Activated CD4-positive, alpha-beta T cell treated with anti-CD3 and anti-CD28 coated beads, Interleukin-10, Interleukin-2, amounts not matched to agents 100 ng/mL and 50 ng/mL, durations not matched to agents 16 hours and 8 hours (primary cell): ENCODE measurements at places on chromosomes 2 and 18.
A peak's percentile ranks its signal among the peaks of the same experiment; 100 is the strongest.

GRCh38 chr18:13688191-13689136, 37.9 kb downstream of the FAM210A start:
- DNase-seq = no peak

- DNase-seq = no peak
Measured at GRCh38 chr18:72456802-72457201, 87.3 kb downstream of the CBLN2 start.

GRCh38 chr2:33441235-33441810, 35.1 kb upstream of the RASGRP3 start:
- DNase-seq = peak; percentile 44

GRCh38 chr2:37802899-37803379, 122.1 kb upstream of the RMDN2 start:
- DNase-seq = no peak

- peak; percentile 36 for DNase-seq
Measured at GRCh38 chr18:832085-832681, 20.1 kb upstream of the YES1 start.

- DNase-seq = no peak
Measured at GRCh38 chr18:63705401-63705800, 2.6 kb downstream of the SERPINB11 start.

DNA sequence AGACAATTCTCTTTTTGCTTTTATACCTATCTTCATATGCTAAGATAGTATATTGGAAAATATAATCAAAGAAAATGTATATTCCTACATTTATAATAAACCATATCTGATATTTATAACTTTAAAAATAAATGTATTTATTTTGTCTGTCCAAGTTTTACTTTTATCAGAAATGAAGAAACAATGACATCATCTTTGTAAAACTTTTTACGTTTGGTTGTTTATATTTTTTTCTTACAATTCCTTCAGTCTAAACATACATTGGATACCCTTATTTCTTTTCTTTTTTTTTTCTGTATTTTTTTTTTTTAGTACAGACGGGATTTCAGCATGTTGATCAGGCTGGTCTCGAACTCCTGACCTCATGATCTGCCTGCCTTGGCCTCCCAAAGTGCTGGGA, 1577.0 kb upstream of the SLC39A10 start:
- DNase-seq = no peak

- no peak for DNase-seq
Measured at GRCh38 chr2:20484810-20485611, 38.1 kb downstream of the RHOB start.

GRCh38 chr18:33951031-33951430, 273.7 kb downstream of the NOL4 start:
- no peak for DNase-seq

DNA sequence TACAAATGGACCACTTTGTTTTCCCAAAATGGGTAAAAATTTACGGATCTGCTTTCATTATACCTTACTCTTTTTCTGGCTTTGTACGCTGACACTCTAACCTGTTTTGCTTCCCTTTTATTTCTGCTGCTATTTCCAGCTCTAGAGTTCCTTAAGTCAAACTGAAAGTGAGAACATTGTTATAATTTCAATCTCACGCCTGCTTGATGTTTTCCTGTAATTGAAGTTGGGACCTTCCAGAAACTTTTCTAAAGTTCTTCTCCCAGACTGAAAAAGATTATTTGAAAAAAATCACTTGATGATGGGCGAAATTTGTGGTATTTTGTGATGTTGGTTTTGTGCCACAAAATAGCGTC, 1.8 kb downstream of the GLS start:
- peak; percentile 60 for DNase-seq

DNA sequence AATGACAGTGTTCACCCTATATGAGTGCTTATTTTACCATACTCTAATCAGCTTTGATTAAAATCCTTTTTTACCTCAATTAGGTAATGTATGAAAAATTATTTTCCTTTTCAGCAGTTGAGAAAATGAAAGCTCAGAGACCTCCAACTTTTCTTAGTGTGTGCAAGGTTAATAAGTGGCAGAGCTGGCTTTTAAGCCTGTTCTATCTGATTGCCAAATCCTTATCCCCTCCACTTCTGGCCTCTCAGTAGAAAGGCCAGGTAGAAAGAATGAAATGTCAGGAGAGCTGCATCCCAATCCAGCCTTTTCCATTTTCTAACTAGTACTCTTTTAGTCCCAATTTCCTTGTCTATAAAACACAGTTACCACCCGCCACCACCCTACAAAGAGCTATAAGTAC, 67.6 kb upstream of the LCLAT1 start:
- no peak for DNase-seq

- DNase-seq = no peak
Measured at GRCh38 chr2:176753752-176754474, 458.7 kb upstream of the HNRNPA3 start.

DNA sequence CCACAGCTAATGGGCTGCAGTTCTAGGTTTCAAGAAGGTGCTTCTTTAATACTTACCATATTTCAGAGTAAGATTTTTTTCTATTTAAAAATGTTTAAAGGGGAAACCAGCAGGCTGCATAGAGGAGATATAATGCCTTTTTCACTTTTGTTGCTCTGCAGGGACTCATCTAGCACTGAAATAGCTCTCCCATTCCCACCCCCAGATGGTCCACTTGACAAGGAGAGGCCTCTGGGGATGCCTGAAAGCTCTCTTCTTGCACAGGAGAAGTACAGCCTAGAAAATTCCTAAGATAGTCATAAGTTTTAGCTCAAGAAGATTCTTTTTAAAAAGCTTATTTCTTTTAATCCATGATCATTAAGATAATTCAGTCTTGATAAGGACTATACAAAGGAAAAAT, 126.4 kb downstream of the CDH2 start:
- DNase-seq = no peak

DNA sequence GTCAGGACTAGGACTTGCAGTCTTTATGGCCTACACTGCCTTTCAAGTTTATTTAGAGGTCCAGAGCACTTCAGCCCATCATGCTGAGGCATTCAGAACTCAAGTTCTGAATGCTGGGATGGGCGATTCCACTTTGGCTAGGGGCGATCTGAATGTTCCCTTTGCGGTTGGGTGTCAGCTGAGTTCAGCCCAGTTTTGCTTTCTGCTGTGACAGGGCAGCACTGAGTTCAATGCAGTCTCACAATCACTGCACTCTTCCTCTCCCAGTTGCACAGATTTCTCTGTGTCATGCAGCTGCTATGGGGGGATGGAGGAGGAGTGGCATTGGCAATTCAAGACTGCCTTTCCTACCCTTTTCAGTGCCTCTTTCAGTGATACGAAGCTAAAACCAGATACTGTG, 1232.0 kb upstream of the FAM98A start:
- DNase-seq = no peak
